B cell (primary cell): ENCODE measurements at places on chromosomes 12 and 14.

GRCh38 chr12:12717586-12718380, 615 bp downstream of the CDKN1B start:
- DNase-seq: peak; percentile 57

DNA sequence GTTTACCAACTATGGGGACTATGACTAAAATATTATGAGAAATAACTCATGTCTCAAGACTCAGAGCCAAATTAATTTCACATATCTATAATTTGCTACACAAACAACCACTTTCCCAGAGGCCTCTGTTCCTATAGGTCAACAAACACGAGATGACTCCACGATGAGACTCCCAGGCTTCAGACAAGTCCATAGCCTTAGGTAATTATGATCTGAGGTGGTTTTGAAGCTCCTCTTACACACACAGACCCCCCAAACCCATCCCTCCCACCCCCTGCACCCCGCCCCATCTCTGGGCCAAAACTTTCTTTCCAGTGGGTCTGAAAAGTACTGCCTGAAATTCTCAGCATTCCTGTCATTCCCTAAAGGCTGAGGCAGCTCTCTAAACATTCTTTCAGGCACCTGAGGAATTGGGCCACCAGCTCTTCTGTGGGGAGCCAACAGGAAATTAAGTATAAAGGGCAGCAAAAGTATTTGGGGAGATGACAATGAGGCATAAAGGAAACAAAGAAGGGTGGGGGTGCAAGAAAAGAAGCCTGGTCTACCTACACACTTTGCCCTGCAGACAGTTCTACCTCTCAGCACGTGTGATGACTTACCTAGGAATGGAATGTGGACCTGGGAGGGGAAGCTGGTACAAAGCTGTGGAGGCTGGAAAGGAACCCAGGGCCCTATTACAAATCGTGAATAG, 143.6 kb downstream of the PAWR start:
- no peak for DNase-seq

DNA sequence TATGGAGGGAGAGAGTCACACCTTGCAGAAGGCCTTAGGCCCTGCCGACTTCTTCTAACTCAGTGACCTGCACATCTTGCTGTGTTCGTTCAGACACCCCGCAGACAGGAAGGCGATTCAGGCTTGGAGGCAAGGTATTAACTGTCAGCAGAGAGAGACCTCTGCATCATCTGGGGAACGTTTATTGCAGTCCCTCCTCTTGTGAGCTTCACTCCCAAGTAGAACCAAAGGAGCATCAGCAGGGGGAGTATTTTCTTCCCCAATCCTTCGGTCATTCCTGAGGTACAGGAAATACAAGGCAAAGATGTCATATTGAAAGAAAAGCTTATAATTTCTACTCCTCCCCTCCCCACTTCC, 217.9 kb downstream of the CRADD start:
- DNase-seq: no peak

DNA sequence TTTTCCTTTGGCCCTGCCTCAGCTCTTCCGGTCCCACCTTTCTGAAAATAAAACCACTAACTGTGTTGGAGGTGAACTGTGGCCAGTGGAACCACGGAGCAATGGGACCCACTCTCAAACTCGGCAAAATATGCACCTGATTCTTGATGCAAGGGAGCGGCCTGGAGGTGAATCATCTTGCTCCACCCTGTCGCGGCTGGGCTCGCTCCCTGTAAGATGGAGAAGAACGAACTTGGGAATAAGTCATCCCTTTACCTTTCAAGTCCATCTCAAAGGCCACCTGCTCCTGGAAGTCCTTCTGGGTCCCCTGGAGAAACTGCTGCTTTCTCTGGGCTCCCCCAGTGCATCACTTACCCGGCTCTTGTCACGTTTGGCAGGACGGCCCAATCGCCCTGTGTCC, 309.9 kb downstream of the BCL11B start:
- DNase-seq: no peak

DNA sequence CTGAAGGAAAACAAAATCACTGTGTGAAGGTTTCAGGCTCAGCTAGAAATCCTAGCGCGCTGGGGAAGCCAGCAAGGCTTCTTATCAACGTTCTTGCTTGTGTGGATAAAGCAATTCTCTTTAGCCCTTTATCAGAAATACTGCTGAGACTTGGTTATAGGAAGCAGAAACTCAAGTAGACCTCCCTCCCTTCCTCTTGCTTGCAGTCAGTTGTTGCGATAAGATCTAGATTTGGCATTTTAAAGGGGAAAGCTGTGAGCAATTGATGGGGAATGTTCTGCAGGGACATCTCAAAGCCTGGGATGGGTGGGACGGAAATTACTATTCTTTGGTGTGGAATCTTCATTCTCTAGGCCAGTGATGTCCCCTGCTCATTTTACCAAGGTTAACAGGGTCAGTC, 76.4 kb upstream of the ANO4 start:
- no peak for DNase-seq

DNA sequence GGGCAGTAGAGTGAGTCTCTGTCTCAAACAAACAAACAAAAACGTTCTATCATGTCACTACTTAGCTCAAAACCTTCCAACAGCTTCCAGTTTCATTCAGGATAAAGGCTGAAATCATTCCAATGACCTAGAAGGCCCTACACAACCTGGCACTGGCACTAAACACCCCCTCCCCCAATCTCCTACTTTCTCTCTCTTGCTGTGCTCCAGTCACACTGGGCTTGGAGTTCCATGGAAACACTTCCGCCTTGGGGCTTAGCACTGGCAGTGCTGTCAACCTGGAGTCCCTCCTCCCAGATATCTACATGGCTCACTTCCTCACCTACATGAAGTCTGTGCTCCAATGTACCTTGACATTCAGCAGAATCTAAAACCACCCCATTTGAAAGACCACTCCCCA, 65.0 kb upstream of the SINHCAF start:
- DNase-seq: no peak

GRCh38 chr12:87323369-87323768, 705.8 kb downstream of the C12orf50 start:
- no peak for DNase-seq

- DNase-seq: no peak
Observed at GRCh38 chr12:94266796-94267536, 118.6 kb downstream of the PLXNC1 start.

GRCh38 chr12:80017261-80017870, 82.0 kb upstream of the OTOGL start:
- DNase-seq: no peak

GRCh38 chr12:131084341-131085011, 130.8 kb downstream of the ADGRD1 start:
- DNase-seq: no peak

GRCh38 chr12:41629611-41630010, 441.5 kb downstream of the PDZRN4 start:
- no peak for DNase-seq

DNA sequence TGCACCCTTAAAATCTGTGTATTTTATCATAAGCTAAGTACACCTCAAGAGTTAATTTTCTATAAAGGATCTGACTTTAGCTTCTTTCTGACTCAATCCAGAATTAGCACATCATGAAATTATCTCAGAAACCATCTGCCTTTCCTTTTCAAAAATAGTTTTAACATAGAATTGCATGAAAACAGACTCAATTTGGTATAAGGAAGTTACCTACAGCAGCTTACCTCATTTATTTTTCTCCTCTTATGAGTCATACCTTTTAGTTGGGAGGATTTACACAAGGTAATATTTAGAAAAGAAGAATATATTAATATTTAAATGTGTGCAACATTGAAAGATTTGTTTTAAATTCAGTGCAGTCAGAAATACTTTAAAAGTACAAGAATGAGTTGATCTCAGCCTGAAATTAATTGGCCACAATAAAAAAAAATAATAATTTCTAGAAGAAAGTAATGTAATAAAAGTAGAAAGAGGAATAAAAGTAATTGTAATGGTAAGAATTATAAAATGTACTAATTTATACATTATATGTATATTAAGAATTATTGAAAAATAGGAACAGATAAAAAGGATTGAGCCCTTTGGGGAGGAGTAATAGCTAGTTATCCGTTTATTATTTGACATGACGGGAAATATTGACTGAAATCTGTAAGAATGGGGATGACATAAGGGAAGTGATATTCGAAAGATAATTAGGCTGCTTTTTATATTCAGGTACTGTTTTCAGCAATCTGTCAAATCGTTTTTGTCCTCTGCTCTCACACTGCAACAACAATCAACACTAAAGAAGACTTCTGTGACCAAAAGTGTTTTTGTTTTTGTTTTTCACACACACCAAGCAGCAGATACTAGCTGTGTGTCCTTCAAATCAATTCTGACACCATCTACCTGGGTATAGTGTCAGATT, 20.5 kb downstream of the ADAM21 start:
- DNase-seq: no peak

- no peak for DNase-seq
Observed at GRCh38 chr14:81447021-81447764, 47.1 kb upstream of the STON2 start.

- no peak for DNase-seq
Observed at GRCh38 chr12:132143336-132144071, 615 bp downstream of the DDX51 start.

GRCh38 chr12:104520242-104520900, 63.6 kb downstream of the CHST11 start:
- DNase-seq: peak; percentile 80

DNA sequence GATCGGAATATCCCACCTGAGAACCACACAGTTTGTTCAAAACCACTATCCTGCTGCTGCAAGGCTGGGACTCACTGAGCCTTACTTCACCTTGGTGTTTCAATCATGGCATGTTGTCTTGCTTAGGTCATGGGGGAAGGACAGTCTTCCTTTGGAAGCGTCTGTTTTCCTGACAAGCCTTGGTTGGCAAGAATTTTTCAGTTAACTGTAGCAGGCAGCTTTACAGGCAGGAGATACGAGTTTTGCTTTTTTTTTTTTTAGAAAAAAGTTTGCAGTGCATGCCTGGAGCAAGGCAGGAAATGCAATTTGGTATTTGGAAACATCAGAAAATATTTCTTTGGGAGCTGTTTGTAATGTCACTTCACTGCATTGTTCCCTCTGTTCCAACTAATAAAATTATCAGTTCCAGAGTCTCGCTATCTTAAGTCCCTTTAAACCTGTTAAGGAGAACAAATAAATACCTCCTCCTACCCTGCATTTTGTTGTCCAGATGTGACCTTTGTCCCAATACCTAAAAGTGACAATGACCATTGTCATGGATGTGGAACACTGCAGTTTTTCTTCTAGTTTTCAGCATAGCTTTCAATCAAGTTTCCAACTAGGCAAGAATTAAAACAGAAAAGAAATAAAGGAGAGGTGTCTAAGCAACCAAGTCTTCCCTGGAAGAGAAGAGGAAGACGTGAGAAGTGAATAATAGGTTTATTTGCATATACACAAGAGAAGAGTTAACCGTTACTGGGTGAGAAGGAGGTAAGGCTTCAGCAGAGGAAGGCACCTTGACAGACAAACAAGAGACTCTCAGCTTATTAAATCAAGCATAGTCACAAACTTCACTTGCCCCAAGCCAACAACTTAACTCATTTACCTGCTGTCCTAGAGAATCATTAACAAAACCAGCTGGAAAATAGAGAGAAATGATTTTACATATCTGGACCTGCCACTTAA, 71.4 kb upstream of the ACTN1 start:
- no peak for DNase-seq

DNA sequence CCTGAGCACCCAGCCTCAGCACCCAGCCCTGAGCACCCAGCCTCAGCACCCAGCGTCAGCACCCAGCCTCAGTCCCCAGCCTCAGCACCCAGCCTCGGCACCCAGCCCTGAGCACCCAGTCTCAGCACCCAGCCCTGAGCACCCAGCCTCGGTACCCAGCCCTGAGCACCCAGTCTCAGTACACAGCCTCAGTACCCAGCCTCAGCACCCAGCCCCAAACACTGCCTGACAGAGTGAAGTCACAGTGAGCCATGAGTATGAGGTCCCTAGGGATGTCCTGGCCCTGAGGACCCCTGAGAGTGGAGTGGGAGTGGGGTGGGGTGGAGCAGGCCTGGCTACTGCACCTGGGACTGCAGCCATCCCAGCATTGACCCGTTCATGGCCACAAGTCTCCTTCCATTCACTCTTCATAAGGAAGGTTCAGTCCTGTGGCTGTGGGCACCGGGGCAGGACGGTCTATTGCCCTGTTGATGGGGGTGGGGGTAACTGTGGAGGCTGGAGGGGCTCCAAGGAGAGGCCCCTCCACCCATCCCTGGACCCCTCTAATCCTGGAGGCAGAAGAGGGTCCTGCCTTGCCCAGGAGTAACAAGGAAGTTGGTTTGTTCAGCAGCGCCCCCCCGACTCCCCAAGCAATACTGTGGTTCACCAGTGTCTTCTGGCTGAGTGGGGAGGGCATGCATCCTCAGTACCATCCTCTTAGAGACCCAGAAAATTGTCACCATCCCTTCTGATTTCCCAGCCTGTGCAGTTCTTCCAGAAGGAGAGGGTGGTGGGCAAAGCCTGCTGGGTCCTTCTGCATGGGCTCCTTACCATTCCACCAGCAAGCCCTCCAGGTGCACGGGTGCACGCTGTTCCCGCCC, 140.5 kb downstream of the ADGRD1 start:
- no peak for DNase-seq

DNA sequence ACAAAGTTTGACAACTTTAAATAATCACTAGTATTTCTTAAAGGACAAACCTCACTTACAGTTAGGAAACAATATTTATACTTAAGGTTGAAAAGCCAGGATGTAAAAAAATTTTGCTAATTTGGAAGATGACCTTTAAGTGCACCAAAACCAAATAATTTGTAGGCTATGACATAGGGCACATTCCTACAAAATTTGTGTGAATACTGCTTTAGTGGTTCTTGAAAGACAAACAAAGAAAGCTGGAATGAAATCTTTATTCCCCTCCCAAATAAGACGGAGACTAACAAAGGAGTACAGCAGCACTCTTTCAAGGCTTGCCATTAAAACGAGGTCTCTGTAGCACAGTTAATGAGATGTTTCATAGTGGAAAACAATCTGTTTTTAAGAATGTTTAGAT, 45.6 kb downstream of the MSRB3 start:
- no peak for DNase-seq

DNA sequence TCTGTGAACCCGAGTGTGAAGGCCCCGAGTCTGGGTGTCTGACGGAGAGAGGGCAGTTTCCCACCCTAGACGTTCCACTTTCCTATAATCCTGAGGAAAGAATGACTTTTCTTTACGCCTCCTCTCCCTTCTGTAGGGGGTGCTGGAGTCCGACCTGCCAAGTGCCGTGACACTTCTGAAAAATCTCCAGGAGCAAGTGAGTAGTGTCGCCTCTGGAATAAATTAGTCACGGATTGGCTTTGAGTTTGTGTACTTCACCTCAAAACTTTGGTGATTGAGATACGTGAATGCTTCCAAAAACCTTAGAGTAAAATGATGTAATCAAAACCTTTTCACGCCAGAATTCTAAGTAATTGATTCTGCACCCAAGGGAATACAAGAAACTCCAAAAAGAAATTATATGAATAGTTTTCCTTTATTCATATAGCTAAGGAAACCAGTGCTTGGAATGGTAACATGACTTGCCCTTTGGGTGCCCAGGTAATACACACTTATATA, 452 bp downstream of the NGDN start:
- DNase-seq: peak; percentile 13

- DNase-seq: no peak
Observed at GRCh38 chr12:131437706-131438492, 273.0 kb upstream of the SFSWAP start.
